A673 (cell line): ENCODE measurements at places on chromosomes 5 and 9. TPM values are rescaled to one million over a fixed set of nuclear protein-coding genes. Genes with fewer than 3 reads are reported as not detected.

GRCh38 chr9:96061293-96061987 lies 185.9 kb downstream of the ERCC6L2 start:
- no peak overlapping the region for H3K4me3 ChIP-seq
- H3K4me1 ChIP-seq, result no peaks in the 10 kb centered on the region
- no peak overlapping the region for H3K27ac ChIP-seq
- H3K36me3 ChIP-seq, result no peaks in the 10 kb centered on the region
- H3K27me3 ChIP-seq, result no peaks in the 10 kb centered on the region
- peak; percentile 75 for DNase-seq

CARTPT gene
- not detected in 2 replicates for total RNA-seq

DNA sequence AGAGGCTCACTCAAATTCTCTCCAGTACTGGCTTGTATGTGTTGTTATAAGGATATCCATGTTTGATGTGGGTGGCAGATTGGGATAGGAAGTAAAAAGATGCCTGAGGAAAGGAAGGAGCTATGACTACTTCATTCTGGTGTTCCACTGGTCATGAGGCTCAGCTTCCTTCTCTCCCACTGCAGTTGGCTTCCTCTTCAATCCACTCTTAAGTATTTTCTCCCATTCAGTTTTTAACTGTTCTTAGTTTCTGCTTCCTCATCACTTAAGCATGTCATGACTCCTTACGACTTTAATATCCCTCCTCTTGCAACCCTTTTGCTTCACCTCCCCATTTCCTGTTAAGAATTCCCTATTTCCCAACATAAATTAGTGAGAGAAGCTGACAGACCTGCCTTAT lies 81.1 kb downstream of the PJA2 start:
- DNase-seq, result no peak
- no peaks in the 10 kb centered on the region for H3K36me3 ChIP-seq
- no peak overlapping the region for H3K27ac ChIP-seq
- H3K4me3 ChIP-seq, result no peak overlapping the region
- no peaks in the 10 kb centered on the region for H3K27me3 ChIP-seq
- no peaks in the 10 kb centered on the region for H3K4me1 ChIP-seq

- no peaks in the 10 kb centered on the region for H3K27me3 ChIP-seq
- no peaks in the 10 kb centered on the region for H3K36me3 ChIP-seq
- no peak for DNase-seq
- H3K27ac ChIP-seq, result no peak overlapping the region
Measured at GRCh38 chr9:31574006-31574765, 810.3 kb upstream of the ACO1 start.

NUTM2G gene
- total RNA-seq, result not detected in 2 replicates
